ENCODE measurements at places on chromosomes 13 and 19.

DNA sequence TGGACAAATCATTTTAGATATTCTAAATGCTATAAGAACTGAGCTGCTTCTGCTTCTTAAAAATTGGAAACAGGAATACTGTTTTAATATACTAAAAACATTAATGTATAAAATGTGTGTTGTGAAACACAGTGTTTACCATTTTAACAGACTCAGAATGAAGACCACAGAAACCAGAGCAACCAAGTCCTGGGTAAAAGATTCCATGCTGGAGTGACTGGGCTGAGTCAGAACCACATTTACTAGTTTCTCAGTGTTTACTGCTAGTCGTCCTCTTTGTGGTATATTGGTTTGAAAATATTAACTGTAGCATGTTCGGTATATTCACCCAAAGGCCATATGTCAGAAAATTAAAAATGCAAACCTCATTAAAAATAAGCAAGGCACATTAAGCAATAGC is 31.9 kb downstream of the ANKRD10 start:
- no peak for DNase-seq

DNA sequence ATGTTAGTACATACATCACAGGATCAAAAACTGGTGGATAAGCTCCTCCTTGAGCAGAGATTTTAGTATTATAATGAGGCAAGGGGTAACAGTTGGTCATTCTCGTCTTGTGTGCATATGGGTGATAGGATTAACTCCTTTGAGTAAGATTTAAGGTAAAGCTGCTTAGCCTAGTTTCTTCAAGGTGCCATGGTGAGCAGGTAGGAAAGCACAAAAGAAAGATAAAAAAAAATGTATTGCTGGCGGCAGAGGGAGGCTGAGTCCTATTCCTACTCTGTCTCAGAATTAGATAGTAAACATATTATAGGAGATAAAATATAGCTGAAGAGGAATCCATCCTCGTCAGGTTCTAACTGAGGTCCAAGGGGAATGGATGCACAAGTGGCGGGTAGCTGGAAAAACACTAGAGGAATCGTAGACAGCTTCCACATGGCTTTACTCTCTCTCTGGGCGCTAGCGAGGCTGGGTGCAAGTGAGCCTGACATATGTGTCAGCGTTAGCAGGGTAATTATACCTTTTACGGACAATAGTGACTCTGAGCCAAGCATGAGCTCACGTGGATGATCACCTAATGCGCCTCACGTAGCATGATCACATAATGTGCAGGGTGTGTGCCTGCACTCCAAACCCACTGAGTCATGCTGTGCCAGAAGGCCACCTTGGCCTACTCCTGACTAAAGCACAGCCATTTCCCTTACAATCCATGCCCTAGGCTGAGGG is 734.3 kb upstream of the MIR17HG start:
- DNase-seq: no peak

GRCh38 chr19:17385878-17386611 is 8.0 kb downstream of the CCDC194 start:
- peak; percentile 75 for DNase-seq

DNA sequence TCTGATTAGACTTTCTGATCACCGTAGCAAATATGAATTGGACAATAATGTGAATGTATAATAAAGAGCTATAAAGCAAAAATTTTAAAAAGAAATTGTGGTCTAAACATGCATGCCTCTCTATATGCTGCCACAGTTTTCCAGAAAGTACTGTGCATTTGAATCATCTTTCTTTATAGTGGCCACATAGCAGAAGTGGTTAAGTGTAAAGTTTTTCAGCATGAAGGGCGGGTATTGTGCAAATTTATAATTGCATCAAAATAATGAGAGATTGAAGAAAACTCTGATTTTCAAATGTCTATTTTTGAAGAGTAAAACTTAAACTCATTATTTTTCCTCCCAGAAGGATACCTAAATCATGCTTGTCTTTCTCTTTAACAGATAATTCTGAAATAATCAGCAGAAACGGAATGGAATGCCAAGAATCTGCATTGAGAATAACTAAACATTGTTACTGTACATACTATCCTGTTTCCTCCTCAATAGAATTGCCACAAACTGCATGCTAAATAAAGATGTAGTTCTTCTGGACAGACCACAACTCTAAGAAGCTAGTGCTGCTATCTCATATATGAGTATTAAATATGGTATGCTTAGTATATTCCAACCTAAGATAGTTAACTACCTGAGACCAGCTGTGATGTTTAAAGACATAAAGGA is 42.9 kb upstream of the RAP2A start:
- peak; percentile 15 for DNase-seq

DNA sequence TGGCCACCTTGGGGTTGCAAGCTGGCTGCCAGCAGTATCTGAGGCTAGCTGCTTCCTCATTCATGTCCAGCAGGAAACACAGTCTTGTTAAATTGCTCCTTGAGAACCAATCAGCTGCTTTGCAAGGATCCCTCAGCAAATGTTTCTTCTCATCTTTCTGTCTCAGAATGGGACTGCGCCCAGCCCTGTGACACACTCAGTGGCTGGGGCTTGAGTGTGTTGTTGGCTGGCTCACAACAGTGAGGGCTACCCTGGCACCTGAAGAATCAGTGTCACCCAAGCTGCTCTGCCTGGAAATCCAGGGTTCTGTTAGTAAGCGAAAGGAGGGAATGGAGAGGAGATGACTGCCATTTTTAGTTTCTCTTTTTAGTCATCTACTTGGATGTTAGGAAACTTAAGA is 317.2 kb downstream of the DCT start:
- DNase-seq: no peak

- peak; percentile 14 for DNase-seq
Observed at GRCh38 chr13:44117351-44117750, 237.6 kb downstream of the LACC1 start.
